ENCODE measurements at places on chromosomes 2 and 18. TPM values are rescaled to one million over a fixed set of nuclear protein-coding genes. Genes with fewer than 3 reads are reported as not detected.

GRCh38 chr2:10787176-10787968, 25.2 kb downstream of the PDIA6 start:
- DNase-seq = no peak
- no peak overlapping the region for H3K27ac ChIP-seq
- H3K36me3 ChIP-seq = peaks cover 44% of the 10 kb centered on the region
- peaks cover 2% of the 10 kb centered on the region for H3K27me3 ChIP-seq
- peaks cover 13% of the 10 kb centered on the region for H3K4me1 ChIP-seq

The SPP2 gene
- not detected for total RNA-seq

- peaks cover 12% of the 10 kb centered on the region for H3K4me1 ChIP-seq
- no peaks in the 10 kb centered on the region for H3K27me3 ChIP-seq
- DNase-seq = no peak
- no peak overlapping the region for H3K4me3 ChIP-seq
- H3K27ac ChIP-seq = no peak overlapping the region
Observed at GRCh38 chr2:46211461-46211860, 85.7 kb upstream of the EPAS1 start.

DNA sequence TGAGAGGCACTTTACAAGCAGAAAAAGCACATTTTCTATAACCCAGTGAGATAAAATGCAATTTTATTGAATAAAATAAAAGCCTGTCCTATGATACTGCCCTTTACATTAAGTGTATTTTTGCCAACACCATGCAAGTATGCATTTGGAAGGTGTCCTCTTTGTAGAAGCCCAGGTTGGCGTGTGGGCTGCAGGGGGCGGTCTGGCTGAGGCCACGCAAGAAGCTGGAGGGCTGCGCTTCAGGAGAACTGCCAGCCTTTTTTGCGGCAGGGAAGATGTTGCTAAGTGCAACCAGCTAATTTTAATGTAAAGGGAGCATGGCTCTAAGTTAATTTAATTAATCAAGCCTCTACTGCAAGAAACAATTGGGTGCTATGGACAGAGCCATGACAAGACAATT, 562.8 kb upstream of the SALL3 start:
- peaks cover under 1% of the 10 kb centered on the region for H3K36me3 ChIP-seq
- H3K27me3 ChIP-seq = no peaks in the 10 kb centered on the region
- DNase-seq = no peak
- H3K27ac ChIP-seq = no peak overlapping the region
- H3K4me1 ChIP-seq = no peaks in the 10 kb centered on the region

GRCh38 chr2:83742117-83742782, 716.8 kb downstream of the SUCLG1 start:
- DNase-seq = no peak
- no peak overlapping the region for H3K4me3 ChIP-seq
- no peaks in the 10 kb centered on the region for H3K4me1 ChIP-seq
- no peaks in the 10 kb centered on the region for H3K36me3 ChIP-seq

- peaks cover 30% of the 10 kb centered on the region for H3K36me3 ChIP-seq
- H3K27me3 ChIP-seq = peaks cover 2% of the 10 kb centered on the region
- H3K27ac ChIP-seq = peak overlapping the region; percentile 94
- H3K4me3 ChIP-seq = peak overlapping the region; percentile 88
Observed at GRCh38 chr18:9103376-9103873, 926 bp downstream of the NDUFV2 start.

- DNase-seq = peak; percentile 39
- H3K27me3 ChIP-seq = peaks cover 2% of the 10 kb centered on the region
- H3K4me1 ChIP-seq = peaks cover 46% of the 10 kb centered on the region
- peak overlapping the region; percentile 96 for H3K27ac ChIP-seq
Observed at GRCh38 chr2:84805250-84805958, 75.5 kb downstream of the TRABD2A start.

DNA sequence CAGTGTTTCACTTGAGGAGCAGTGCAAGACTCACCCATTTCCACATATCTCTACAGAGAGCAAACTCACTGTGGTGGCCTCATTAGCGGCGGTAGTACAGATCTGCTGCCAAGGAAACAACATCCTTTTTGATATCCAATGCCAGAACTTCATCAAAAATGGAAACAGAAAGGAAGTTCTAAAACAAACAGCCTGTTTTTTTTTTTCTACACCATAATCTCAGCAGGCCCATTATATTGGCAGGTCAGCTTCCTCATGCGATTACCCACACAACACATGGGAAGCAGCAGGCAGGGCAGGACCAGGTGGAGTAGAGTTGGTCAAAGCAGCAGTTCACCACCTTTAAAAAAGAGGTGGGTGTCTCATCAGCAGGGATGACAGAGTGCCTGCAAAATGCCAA, 678.9 kb upstream of the CELF4 start:
- no peaks in the 10 kb centered on the region for H3K27me3 ChIP-seq
- no peak overlapping the region for H3K4me3 ChIP-seq
- no peaks in the 10 kb centered on the region for H3K36me3 ChIP-seq
- H3K27ac ChIP-seq = no peak overlapping the region
- no peak for DNase-seq

DNA sequence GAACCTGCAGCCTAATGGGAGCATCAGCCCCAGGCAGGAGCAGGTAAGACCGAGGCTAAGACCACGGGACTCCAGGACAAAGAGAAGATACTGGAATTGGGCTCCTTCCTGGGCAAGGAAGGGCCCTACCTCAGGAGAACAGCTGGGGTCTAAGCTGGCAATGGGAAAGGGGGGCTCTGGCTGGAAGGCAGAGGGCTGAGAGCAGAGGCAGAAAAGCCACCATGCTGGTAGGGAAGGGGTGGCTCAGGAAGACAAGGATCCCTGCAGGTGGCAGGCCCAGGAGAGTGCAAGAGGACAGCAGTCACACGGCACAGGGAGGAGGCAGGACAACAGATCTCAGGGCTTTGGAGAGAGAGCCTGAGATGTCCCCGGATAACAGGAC, 203.5 kb downstream of the NDUFA10 start:
- no peak for DNase-seq
- H3K4me3 ChIP-seq = no peak overlapping the region
- H3K27me3 ChIP-seq = peaks cover 17% of the 10 kb centered on the region
- H3K36me3 ChIP-seq = peaks cover 11% of the 10 kb centered on the region
- no peak overlapping the region for H3K27ac ChIP-seq

The AKAIN1 gene
- not detected for total RNA-seq
